ENCODE measurements at places on chromosomes 13 and 19. TPM values are rescaled to one million over a fixed set of nuclear protein-coding genes. Genes with fewer than 3 reads are reported as not detected.
A peak's percentile ranks its signal among the peaks of the same experiment; 100 is the strongest.

SHANK1 gene
- 0.23 TPM for polyA plus RNA-seq

- no peaks in the 10 kb centered on the region for H3K4me1 ChIP-seq
- no peak overlapping the region for H3K27ac ChIP-seq
- H3K27me3 ChIP-seq: no peaks in the 10 kb centered on the region
- no peak for DNase-seq
- no peak overlapping the region for H3K4me3 ChIP-seq
Observed at GRCh38 chr19:30150626-30151025, 208.6 kb downstream of the URI1 start.

DNA sequence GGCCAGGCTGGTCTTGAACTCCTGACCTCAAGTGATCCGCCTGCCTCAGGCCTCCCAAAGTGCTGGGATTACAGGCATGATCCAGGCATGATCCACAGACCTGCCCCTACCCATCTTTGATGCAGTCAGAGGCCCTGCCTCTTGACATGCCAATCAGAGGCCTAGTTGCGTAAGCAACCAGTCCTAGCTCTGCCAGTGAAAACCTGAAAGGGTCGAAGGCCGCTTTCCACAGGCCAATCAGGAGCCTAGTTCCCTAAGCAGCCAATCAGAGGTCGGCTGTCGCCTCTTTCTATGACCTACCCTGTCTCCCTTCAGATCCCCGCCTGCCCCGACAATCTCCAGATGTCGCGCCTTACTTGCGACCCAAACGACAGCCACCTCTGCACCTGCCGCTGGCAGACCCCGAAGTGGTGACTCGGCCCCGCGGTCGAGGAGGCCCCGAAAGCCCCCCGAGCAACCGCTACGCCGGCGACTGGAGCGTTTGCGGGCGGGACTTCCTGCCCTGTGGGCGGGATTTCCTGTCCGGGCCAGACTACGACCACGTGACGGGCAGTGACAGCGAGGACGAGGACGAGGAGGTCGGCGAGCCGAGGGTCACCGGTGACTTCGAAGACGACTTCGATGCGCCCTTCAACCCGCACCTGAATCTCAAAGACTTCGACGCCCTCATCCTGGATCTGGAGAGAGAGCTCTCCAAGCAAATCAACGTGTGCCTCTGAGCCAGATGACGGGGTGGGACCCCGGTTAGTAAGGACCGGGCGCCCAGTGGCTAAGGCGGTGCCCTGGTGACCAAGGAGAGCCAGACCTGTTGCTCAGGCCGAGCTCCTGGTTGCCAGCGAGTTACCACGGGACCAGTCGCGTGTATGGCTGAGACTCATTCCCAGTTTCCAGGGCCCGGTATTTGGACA, 6.3 kb downstream of the SYDE1 start:
- H3K4me3 ChIP-seq: no peak overlapping the region
- H3K4me1 ChIP-seq: peaks cover 6% of the 10 kb centered on the region
- H3K27me3 ChIP-seq: no peaks in the 10 kb centered on the region
- DNase-seq: no peak

DNA sequence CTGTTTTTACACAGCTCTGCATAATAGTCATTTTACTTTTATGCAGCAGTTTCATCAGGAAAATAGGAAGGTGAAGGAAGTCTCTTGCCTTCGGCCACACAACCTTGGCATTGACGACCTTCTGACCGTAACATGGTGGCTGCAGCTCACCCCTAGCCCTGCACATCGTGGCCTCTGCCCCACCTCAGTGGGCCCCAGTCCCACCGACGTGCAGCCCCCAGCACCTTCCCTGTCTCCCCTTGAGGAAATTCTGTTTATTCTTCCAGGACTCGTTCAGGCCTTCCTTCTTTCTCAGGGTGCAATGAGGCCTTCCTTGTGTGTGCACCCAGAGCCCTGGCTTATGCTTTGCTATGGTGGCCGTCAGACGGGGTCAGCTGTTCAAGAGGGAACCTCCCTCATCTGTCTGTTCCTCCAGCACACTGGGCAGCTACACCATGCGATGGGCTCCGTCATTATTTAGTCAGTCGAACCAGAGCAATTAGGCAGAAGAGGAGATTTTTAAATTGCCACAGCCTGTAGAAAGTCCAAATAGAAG, 33.3 kb downstream of the TMEM255B start:
- H3K4me3 ChIP-seq: no peak overlapping the region
- no peaks in the 10 kb centered on the region for H3K27me3 ChIP-seq
- peaks cover 5% of the 10 kb centered on the region for H3K36me3 ChIP-seq
- no peak for DNase-seq
- H3K4me1 ChIP-seq: no peaks in the 10 kb centered on the region

GTF2F2 gene
- polyA plus RNA-seq: 17.9 TPM

DNA sequence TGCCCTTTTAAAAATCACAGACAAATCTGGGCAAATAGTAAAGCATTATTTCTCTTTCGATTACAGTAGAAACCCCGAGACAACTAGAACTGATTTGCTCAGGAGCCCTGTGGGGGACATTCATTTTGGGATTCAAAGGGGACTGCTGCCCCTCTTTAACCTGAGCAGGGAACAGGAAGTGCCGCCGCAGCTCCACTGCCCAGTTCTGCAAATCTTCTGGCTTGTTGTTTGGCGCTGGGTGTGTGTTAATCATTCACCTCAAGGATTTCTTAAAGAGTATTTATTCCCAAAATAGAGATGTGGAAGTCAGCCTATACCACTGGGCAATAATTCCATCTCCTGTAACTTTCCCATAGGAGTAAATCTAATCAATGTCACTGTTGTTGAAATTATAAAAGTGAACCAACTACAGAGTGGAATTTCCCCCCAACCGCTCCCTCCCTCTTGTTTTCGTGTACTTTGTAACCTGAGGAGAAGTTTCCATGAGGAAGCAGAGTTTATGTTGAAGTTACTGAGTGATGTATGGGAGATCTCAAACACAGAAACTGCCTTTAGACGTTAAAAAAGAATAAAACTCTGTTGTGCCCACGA, 515.8 kb downstream of the KLF12 start:
- H3K36me3 ChIP-seq: no peaks in the 10 kb centered on the region
- no peak for DNase-seq
- no peak overlapping the region for H3K27ac ChIP-seq
- H3K4me3 ChIP-seq: no peak overlapping the region
- H3K27me3 ChIP-seq: no peaks in the 10 kb centered on the region
- H3K4me1 ChIP-seq: peaks cover 2% of the 10 kb centered on the region

CRLF1 gene
- 64.0 TPM for polyA plus RNA-seq

DNA sequence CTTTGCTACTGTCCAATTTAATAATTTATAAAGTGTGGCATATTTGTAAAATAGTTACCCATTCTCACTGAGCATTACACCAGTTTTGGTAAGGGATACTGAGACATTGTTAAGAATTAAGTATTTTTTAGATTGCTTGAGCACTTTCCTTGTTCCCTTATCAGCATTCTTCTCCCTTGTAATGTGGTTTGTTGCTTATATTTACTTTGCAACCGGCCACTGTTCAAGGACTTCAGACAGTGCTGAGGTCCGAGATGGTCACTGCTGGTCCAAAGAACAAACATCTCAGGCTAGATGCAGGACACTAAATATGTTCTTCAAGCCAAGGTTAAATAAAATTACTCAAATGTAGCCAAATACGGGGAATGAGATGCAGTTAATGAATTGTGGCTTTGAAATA, 161.4 kb downstream of the TM9SF2 start:
- H3K4me3 ChIP-seq: no peak overlapping the region
- H3K27me3 ChIP-seq: no peaks in the 10 kb centered on the region
- H3K27ac ChIP-seq: no peak overlapping the region
- no peak for DNase-seq

ZSCAN4 gene
- polyA plus RNA-seq: 0.03 TPM

DNA sequence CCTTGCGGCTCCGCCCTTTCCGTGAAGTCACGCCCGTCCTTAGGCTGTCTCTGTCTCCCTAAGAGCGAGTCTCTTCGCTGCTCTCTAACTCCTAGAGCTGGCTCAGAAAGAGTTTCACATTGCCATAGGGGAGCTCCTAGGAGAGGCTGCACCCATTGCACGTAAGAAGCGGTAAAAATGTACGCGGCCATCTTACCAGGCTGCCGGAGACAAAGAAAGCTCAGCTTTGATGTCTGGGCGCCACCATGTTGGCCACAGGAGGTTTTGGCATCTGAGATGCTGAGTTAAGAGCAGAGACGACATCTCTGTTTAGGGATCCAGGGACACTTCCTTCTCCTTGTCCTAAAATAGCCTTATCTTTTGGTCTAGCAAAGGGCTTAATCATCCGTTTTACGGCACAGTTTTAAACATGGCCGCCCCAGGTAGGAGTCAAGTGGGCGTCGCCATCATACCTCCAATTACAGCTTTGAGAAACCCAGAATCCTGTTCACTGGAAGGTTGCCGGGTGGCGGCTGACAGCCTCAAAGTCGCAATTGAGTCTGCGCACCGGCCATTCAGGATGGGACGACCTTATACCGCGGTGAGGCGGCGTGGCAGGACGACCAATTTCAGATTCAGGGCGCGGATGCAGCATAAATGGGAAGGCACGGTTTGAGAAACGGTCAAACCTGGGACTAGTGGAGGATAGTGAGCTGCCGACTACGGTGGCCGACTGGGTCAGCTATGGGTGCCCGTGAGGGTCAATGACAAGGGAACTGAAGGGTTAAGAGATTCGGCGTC, at the start of gene ZNF793:
ZNF793 (plus strand) TSS at position 553 of the 780 bp plus-strand sequence. CDS start 16,501 bp downstream, outside the sequence.
- H3K4me1 ChIP-seq: no peaks in the 10 kb centered on the region
- H3K4me3 ChIP-seq: peak within 1 kb of the TSS; percentile 85
- no peaks in the 10 kb centered on the region for H3K36me3 ChIP-seq

DNA sequence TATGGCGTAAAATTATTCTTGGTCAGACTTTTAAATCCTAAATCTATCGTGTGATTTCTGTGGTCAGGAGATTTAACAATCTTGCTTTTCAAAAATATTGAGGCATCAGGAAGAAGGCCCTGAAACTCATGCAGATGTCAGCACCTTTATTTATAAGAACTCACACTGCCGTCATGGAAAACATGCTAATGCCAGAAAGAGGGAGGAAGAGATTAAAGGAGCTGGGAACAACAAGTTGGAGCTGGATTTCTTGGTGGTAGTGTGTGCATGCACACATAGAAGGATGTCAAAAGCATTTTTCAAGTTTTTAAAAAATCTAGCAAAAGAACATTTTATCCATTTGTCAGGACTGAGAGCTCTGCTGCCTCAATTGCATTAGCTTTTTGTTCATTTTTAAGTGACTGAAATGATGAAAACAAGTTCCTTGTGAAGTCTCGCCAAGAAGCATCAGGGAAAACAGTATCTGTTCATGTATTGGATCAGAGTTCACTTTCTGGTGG, 342.5 kb downstream of the SPRY2 start:
- H3K36me3 ChIP-seq: no peaks in the 10 kb centered on the region
